Forelimb muscle (tissue), 1 donor: ENCODE measurements at places on chromosomes 7 and 10.

- DNase-seq: no peak
Observed at GRCh38 chr10:49625411-49625810, 11.6 kb downstream of the CHAT start.

- no peak for DNase-seq
Observed at GRCh38 chr10:129570185-129570584, 103.1 kb downstream of the MGMT start.

DNA sequence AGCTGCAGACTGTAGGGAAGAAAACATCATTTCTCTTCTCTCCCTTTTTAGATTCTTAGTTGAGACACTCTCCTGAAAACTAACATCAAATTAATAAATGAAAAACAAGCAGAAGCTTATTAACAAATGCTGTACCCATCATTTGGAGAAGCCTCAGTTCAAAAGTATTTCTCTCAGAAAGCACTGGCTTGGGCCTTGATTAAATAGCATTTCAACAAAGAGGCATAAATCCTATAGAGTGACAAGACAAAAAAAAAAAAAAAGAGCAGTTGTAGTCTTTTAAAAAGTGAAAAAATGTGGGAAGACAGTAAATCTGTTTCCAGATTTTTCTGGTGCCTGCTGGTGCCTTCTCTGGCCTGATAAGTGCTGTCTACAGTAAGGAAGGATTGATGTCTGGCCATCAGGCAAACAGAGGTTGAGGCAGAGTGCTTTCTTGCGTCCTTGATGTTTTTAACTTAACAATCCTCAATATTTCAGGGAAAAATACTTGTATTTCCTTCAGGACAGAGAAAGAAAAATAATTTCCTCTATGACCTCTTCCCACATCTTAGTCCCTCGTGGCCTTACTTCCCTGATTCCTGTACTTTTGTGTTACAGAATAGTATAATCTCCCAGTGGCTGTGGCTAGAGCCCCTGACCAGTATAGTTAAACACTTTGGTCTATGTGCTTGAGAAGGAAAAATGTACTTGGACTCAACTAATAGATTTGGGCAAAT is 300.5 kb downstream of the HGF start:
- DNase-seq: no peak

DNA sequence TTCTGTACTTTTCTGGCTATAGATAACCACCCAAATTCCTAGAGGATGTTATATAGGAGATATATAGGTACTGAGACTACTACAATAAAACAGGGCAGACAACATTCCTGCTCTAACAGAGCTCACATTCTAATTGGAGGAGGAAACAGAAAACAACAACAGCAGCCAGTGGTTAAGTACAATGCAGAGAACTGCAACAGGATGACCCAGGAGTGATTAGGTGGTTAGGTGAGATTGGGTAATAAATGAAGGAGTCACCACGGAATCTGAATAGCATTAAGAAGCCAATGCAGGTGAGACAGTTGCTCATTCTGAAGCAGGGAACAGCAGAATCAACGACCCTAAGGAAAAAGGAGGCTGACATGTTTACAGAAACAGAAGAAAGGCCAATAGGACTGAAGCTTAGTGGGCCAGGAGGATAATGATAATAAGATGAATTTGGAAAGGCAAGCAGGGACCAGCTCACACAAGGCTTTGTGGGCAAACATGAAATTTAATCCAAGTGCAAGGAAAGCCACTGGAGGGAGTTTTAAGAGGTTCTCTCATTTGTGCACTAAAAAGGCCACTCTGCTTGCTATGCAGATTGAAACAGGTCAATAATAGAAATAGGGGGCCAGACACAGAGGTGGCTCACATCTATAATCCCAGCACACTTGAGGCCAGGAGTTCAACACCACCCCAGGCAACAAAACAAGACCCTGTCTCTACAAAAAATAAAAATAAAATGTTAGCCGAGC is 16.9 kb upstream of the REEP3 start:
- DNase-seq: no peak

GRCh38 chr7:92785923-92786322 is 50.5 kb downstream of the CDK6 start:
- peak; percentile 72 for DNase-seq

- DNase-seq: no peak
Observed at GRCh38 chr10:44662051-44662450, 249.1 kb upstream of the TMEM72 start.

DNA sequence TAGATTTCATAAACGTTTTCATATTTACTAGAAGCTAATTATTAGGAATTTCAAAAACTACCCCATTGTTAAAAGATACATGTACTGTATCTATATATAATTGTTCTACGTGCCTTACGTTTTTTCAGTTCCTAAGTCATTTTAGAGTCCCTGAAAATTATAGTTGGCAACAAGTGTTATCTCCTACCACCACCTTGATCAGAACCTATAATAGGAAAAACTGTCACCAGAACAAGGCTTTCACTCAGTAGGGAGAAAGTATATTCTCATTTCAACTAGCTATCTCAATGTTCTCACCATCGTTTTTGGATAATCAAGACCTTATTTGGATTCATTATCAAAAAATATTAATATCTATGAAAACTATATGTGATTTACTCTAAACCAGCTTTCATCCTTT is 107.7 kb downstream of the CPEB3 start:
- DNase-seq: no peak

GRCh38 chr10:97365761-97366351 is 31.3 kb upstream of the FRAT2 start:
- DNase-seq: peak; percentile 17

DNA sequence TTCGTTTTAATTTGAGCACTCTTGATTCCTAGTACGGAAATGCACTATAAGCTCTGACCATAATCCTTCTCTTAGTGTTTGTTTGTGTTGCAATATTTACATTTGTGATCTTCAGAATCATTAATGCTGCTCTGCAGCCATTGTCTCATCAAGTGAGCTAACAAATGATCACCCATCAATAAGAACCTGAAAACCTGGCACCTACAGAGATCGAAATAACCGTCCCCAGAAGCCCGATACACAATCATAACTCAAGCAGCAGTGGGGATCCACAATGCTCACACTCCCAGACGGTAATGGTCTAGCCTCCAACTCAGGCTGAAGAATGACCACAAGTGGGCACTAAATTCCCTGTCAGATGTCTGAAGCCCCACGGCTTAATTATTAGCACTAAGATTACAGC is 156.0 kb upstream of the NFE2L3 start:
- DNase-seq: no peak

DNA sequence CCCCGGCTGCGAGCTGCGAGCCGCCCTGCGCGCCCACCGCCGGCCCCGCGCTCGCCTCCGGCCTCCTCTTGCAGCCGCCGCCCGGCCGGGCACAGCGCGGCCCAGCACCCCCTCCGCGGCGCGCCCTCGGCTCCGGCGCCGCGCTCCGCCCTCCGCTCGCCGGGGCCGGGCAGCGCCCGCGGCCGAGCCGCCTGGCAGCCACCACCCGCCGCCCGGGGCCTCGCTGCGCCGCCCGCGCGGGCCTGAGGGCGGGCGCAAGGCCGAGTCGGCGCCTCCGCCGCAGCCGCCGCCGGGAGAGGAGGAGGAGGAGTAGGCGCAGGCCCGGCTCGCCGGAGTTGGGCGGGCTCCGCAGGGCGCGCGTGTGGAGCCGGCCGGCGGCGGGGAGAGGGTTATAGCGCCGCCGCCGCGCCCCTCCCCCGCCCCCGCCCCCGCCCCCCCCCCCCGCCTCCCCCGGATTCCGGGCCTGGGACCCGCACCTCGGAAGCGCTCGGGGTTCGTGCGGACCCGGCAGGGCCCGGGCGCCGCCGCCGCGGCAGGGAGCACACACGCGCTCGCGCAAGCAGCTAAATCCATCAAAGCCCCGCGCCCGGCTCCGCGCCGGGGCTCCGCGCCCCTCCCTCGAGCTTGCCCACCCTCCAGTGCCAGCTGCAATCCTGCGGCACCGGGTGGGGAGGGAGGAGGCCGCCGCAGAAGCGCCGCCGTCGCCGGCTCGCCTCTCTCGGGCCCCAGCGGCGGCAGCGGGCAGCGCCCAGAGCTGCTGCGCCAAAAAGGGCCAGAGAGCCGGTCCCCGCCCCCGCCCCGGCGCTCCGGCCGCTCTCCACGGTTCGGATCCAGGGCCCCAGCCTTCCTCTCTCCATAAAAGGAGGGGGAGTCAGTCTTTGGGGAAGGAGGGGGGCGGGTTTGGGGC is at the start of gene PDGFA:
Gene PDGFA (minus strand): TSS at position 363 of the 907 bp plus-strand sequence. CDS start 845 bp downstream, outside the sequence.
- no peak for DNase-seq

DNA sequence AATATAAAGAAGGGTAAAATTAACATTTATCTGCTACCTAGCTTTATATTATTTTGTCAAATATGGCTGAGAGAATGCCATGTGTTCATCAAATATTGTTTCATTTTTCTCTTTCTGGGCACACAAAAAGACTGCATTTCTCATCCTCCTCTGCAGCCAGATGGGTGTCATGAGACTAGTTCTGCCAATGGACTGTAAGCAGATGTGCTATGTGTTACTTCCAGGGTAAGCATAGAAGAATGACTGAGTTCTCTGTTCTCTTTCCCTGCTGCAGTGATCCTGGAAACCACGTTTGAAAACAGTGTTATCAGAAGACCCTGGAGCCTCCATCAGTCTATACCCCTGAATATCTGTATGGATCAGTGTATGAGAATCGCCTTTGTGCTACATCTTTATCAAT is 24.1 kb upstream of the SLK start:
- DNase-seq: no peak

GRCh38 chr7:38411404-38411803 is 138.0 kb upstream of the TARP start:
- no peak for DNase-seq

DNA sequence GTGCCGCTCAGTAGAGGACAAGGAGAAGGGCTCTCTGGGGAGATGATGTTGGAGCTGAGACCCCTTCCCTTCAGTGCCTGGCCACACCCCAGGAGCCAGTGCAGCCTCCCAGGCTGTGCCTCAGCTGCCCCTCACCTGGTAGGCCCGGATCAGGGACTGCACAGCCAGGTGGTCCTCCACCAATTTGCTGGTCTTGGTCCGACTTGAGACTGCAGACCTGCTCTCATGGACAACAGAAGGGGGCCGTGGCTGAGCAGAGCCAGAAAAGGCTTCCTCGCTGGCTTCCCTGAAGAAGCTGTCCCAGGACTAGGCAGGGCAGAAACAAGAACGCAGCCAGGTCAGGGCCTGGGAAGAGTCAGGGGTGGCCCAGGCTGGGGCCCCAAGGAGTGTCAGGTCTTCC is 5.5 kb downstream of the OGDHL start:
- DNase-seq: no peak
